ENCODE measurements at places on chromosomes 7 and 10.

DNA sequence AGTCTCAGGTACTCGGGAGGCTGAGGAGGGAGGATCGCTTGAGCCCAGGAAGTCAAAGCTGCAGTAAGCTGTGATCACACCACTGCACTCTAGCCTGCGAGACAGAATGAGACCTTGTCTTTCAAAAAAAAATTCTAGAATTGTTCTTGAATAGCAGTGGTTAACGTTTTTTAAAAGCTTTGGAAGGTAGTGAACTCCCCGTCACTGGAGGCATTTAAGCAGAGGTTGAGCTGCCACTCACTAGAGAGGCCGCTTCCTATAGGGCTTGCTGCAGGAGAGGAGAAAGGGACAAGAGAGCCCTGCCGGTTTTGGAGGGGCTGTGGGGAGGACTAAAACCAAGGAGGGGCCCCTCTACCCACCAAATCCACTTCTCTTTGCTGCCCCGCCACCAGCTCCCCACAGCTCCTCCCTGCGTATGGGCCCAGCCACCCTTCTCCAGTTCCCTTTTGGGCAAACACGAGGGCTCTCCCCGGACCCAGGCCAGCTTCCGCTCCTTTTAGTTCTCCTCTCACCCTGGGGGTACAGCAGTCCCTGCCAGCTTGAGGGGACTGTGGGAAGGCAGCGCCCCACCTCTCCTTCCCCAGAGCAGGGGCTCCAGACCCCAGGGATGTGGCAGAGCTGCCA is 86.9 kb upstream of the GTF2I start:
- DNase-seq: no peak

- no peak for DNase-seq
These were observed 168.2 kb downstream of the DPY19L1 start for GRCh38 chr7:34869057-34869456.

GRCh38 chr10:117578999-117579590 is 36.5 kb downstream of the EMX2 start:
- DNase-seq: no peak

GRCh38 chr7:151514461-151515275 is 5.0 kb downstream of the RHEB start:
- DNase-seq: no peak

GRCh38 chr7:152140560-152140959 is 115.1 kb downstream of the GALNT11 start:
- DNase-seq: no peak

- DNase-seq: no peak
These were observed 971.6 kb upstream of the ZNF722 start for GRCh38 chr7:63027075-63027474.

DNA sequence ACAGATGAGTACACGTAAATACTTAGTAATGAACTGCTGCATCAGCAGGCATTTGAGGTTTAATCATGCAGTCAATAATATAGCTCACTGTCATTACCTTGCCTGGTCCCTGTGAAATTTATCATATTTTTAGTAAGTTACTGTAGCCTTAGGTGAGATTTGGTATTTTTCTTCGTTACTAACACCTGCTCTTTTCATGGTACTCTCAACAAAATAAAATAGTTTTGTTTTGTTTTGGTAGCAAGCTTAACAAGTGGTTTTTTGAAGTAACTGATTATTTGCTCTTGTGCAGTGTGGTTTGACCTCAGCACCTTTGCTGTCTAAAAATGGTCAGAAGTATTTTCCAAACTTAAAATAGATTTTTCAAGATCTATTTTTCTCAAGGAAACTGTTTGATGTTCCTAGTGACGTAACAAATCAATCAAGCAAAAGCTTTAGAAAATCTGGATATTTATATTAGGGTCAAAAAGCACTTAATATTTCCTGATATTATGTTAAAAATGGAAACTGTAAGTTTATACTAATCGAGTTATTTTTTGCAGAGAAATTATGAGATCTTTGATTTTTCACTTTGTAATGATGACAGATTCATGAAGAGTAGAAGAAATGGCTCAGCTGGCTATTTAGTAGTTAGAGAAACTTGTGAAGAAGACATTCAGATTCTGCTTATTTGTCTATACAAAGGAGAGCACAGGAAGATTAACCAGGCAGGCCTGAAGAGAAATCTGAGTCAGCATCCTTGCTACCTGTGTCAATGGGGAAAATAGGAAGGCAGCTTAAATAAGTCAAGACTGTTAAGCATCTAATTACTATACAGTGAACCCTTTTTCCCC is 21.0 kb upstream of the RPA3 start:
- no peak for DNase-seq

GRCh38 chr10:71278691-71279588 is 40.1 kb upstream of the SLC29A3 start:
- DNase-seq: no peak

GRCh38 chr7:91140286-91140685 is 123.9 kb upstream of the FZD1 start:
- no peak for DNase-seq

DNA sequence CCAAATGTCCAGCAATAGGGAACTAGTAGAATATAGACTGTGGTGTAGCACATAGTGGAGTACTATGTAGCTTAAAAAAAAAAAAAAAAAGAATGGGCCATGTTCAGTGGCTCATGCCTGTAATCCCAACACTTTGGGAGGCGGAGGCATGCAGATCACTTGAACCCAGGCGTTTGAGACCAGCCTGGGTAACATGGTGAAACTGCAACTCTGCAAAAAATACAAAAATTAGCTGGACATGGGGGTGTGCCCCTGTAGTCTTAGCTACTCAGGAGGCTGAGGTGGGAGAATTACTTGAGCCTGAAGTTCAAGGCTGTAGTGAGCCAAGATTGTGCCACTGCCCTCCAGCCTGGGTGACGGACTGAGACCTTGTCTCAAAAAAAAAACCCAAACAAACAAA is 64.4 kb downstream of the CHN2 start:
- no peak for DNase-seq

DNA sequence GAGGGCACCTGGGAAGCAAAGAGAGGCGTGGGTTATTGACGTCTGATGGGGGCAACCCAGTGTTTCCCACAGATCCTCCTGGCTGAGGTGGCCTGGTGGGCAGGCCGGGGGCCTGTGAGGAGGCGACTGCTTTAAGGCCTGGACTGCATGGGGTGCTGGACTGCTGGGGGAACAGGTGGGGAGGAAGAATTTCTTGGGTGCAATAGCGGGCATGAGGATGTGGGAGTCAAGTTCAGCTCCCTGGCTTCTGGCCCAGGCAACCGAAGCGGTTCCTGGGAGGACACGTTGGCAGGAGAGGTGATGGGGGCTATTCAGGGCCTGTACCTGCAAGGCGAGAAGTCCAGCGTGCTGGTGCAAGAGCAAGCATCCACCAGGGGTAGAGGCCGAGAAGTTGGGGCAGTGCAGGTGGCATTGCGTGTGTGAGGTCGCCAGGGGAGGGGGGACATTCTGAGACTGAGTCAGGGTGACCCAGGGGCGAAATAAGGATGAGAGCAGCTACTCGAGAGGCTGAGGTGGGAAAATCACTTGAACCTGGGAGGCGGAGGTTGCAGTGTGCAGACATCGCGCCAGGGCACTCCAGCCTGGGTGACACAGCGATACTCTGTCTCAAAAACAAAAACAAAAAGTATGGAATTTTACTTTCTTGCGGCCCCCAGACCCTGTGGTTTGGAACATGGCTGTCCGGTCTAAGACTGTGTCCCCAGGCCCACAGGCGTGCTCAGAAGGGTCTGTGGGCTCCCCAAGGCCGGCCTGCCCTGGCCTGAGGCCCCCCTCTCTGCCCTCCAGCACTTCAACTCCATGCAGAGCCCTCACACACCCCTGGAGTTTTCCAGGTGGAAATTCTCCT is 53.6 kb upstream of the ELN start:
- DNase-seq: no peak

DNA sequence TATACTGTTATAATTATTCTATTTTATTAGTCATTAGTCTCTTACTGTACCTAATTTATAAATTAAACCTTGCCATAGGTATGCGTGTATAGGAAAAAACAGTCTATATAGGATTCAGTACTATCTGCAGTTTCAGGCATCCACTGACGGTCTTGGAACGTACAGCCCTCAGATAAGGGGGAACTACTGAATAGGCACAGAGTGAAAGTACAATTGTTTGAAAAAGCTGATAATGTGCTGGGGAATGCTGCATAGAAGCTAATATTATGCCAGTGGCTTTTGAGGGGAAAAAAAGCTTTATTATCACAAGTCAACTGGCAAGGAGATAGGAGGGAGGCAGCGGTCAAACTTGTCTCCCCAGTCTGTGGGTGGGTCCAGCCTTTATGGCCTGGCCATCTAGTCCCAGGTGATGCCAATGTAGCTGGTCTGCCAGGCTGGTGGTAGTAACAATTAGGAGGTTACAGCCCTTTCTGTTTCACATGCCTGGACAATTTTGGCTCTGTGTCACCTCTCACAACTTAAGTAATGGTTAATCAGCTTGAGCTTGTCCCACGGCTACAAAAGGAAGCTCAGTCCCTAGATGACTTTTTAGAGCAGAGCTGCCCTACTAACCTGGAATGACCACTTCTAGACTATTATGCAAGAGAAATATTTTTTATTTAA is 8.3 kb upstream of the FMC1 start:
- DNase-seq: no peak

GRCh38 chr10:122986335-122986734 is 6.1 kb downstream of the PSTK start:
- no peak for DNase-seq
